Right hindlimb (tissue), 1 donor: ENCODE measurements at places on chromosomes 12 and 14.

GRCh38 chr14:81170829-81171195 lies 49.9 kb downstream of the GTF2A1 start:
- no peak for DNase-seq

- DNase-seq: no peak
Observed at GRCh38 chr14:93160353-93160801, 24.3 kb downstream of the MOAP1 start.

DNA sequence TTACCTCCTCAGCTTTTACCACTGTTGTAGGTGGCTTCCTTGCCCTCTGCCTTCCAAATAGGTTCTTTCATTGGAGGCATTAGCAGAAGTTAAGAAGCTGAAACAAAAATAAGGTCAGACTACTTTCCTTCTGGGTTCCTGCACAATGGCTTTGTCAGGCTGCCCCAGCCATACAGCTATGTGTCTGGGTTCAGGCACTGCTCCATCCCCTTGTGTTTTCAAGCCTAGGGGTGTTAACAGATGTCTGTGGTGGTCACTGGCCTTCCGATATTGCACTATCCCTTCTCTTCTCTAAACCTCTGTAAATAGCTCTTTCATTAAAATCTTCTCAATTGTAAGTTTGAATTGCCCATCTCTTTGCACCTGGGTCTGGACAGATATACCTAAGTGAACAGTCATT lies 728.9 kb downstream of the SLC16A7 start:
- no peak for DNase-seq

- no peak for DNase-seq
Observed at GRCh38 chr14:101738703-101739320, 22.7 kb upstream of the PPP2R5C start.

GRCh38 chr14:29927376-29928116 lies at the start of gene PRKD1:
Gene PRKD1, minus strand, starts transcription at chr14:29927847.
- DNase-seq: peak; percentile 87

- DNase-seq: no peak
Observed at GRCh38 chr12:111150360-111150759, 218.5 kb downstream of the PHETA1 start.

- peak; percentile 14 for DNase-seq
Observed at GRCh38 chr14:74508844-74509428, 15.4 kb downstream of the ISCA2 start.

- DNase-seq: no peak
Observed at GRCh38 chr12:85036733-85037132, 582 bp downstream of the LRRIQ1 start.

DNA sequence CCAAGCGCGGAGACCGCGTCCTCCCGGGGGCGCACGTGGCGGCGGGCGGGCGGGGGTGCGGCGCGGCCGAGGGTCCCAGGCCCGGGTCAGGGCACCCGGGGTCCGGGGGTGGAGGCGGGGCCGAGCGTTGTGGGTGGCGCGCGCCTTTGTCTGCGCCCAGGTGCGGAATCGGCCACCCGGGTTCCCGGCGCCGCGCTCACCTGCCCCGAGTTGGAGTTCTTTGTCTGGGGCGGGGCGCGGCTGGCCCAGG lies 50.1 kb downstream of the LRCOL1 start:
- DNase-seq: no peak

DNA sequence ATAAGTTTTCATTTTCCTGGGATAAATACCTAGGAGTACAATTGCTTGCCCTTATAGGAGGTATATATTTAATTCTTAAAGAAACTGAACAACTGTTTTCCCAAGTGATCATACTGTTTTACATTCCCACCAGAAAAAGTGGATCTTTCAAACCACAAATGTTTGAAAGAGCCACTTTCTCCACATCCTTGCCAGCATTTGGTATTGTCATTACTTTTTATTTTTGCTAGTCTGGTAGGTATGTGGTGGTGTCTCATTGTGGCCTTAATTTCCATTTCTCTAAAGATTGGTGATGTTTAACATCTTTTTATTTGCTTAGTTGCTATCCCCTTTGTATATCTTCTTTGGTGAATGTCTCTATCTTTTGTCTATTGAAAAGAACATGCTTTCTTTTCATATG lies 50.6 kb downstream of the CCDC91 start:
- DNase-seq: no peak

GRCh38 chr14:82398256-82398655 lies 864.6 kb upstream of the SEL1L start:
- no peak for DNase-seq

DNA sequence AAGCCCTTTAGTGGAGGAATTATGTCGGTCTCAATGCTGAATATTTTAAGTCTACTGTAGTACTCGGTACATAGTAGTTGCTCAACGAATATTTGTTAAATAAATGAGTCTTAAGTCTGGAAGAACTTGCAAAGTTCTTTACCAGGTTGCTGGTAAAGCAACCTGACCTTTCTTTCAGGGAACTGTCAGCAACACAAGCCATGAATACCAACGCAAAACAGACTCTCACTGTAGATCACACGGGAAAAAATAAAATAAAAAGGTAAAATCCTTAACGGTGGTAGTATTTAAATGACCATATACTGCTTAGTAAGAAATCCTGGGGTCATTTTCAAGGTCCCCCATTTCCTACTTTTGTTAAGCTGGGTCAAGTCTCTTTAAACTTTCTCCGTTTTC lies 447 bp upstream of the NUBPL start:
- DNase-seq: no peak

DNA sequence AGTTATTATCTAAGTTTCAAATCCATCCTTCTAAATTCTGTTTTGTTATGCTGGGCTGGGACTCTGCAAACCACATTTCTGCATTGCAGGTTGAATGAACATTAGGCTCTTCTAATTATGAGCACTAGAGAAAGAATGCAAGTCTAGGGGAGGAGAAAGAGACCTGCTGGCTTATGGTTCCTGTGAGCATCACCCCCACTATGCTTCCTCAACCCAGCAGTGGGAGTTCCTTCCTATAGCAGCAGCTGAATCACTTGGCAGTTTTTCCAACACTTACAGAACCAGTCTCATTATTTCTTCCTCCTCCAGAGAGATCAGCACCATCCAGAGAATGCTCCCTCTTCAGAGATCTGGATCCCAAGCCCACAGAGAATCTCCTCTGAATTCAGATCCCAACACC lies 297.7 kb upstream of the CLEC14A start:
- no peak for DNase-seq
